ENCODE measurements at places on chromosomes 11 and 22.

- no peak for DNase-seq
Measured at GRCh38 chr11:829847-830294, 2.2 kb downstream of the CRACR2B start.

DNA sequence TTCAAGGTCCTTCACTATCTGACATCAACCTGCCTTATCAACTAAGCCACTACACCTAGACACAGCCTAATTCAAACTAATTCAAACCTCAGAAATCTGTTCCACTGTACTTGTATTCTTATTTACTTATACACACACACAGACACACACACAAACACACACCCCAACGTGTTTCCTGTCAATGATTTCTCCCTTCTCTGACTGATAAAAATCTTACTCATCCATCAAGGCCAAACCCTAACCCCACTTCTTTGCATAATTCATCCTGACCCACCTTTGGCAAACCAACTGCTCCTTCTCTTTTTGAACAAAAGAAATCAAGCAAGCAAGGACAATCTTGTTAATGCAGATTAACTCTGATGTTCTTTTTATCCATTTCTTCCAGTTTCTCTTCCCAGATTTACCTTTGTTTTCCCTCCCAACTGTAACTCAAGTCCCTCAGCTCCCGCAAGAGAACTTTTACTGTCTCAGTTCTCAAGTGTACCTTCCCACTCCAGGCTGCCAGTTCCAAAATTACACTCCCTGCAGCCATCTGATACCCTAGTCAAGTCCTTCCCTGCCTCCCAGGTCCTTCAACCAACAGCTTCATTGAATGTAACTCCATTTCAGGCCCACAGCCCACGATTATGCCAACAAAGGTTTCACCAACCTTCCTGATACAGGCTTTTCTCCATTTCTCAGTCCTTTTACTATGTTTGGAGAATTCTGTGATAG, 78.3 kb downstream of the PAK1 start:
- DNase-seq: no peak

GRCh38 chr11:976431-977160, 50.9 kb downstream of the AP2A2 start:
- DNase-seq: no peak

GRCh38 chr11:47504910-47505309, 48.0 kb downstream of the CELF1 start:
- no peak for DNase-seq

DNA sequence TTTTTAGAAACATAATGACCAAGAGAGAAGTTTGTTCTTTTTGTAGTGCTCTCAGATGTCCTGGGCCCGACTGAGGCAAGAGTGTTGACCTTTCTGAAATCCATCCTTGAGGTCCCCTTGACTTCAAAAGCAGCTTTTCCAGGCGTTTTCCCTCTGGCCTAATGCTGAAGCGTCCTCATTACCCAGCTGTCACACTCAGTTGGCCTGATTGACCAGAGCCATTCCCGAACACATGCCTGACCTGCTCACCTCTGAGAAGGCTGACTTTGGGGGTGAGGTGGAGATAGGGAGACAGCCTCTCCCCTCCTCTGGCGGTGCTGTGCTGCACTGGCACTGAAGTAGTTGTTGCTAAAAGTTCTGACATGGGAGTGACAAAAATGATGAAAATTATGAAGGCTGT, 66.9 kb downstream of the ALX4 start:
- no peak for DNase-seq

DNA sequence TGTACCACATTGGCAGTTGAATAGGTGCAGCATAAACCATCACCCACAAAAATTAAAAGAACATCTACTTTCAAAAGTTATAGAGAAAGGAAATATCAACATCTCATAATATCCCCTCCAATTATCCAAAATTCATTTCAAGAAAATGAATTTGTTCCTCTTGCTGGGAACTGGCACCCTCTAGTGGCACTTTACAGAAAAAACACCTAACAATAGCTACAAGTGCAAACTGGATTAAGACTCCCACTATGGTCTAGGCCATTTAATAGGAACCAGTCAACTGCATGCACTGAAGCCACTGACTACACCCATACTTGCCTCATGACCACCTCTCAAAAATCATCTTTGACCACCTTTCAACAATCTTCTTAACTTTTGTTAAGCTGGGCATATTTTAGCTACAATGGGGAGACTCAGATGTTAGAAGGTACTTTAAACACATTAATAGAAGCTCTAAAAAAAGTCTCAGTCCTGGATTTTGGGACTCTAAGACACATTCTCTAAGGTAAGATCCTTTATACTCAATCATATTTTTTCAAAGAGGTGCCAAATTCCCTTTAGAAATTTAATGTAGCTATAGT, 17.3 kb downstream of the TRAF6 start:
- DNase-seq: peak; percentile 45

DNA sequence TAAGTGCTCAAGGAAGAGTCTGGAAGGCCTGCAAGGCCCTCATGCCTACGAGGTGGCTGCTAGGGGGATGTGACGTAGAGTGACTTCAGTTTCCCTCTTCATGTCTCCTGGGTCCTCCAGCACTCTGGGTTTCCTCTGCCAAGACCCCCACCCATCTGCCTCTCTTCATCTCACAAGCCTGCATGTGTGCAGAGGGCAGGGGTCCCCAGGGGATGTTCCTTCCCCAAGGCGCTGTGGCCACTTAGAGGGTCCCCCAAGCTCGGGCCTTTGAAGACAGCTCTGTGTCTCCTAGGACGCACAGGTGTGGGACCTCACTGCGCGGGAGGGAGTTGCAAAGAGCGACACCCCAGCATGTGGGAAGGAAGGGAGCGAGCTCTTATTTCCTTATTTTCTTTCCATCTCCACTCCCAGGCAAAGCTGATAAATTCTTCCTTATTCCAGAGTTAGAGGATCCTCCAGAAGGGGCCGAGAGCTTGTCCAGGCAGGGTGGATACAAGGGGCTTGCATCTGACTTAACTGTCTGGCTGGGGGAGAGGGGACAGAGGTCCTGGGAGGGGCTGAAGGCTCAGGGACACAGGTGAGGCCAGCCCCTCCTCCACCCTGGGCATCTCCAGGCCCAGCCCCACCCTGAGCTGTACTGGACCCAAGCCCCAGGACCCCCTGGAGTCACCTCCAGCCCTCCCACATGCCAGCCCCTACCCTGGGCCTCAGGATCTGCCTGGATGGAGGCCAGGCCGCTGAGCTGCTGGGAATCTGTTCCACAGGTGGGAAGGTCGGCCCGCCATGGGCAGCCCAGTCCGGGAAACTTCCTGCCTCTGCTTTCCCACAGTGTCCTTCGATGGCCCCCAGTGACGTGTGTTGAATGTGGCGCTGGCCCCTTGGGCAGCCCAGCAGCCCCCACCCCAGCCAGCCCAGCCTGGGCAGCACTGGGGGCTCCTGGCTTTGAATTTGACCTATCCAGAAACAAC, 59.7 kb upstream of the KCNQ1OT1 start:
- DNase-seq: no peak

DNA sequence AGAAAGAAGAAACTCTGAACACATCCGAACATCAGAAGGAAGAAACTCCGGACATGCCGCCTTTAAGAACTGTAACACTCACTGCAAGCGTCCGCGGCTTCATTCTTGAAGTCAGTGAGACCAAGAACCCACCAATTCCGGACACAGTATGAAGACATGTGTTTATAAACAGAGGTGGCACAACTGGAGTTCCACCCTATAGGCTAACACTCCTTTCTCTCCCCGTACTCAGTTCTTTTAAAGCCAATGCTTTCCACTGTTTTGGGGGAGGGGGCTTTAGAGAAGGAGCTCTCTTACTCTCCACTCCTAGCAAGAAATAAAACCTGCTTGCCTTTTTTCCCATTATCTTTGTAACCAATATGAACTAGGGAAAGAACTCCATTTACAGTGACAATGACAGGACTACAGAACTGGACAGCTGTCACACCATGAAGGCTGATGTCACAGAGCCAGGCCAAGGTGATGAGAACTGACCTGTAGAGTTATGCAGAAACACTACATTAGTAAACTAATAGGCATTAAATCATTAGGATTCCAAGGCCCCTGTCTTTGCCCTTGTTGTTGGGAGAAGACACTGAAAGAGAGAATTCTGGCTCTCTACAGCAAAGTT, 733 bp downstream of the TRIM5 start:
- DNase-seq: no peak

All from fibroblast of the conjunctiva (primary cell).